NCI-H446 treated with DMSO at 0.1 percent for 48 hours (cell line): ENCODE measurements at places on chromosomes 1 and 21.
A peak's percentile ranks its signal among the peaks of the same experiment; 100 is the strongest.

DNA sequence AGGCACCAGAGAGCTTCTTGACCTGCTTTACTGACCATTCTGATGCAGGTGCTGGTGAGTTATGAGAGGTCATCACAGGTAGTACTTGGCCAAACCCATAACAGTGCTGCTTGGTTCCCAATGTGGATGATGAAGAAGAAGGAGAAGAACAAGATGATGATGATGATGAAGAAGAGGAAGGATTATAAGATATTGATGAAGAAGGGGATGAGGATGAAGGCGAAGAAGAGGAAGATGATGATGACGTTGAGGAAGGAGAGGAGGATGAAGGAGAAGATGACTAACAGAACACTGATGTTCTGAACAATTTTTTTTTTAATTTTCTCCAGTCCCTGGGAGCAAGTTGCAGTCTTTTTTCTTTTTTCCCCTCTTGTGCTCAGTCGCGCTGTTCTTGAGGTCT is 23.9 kb upstream of the SLAMF1 start:
- DNase-seq: no peak

DNA sequence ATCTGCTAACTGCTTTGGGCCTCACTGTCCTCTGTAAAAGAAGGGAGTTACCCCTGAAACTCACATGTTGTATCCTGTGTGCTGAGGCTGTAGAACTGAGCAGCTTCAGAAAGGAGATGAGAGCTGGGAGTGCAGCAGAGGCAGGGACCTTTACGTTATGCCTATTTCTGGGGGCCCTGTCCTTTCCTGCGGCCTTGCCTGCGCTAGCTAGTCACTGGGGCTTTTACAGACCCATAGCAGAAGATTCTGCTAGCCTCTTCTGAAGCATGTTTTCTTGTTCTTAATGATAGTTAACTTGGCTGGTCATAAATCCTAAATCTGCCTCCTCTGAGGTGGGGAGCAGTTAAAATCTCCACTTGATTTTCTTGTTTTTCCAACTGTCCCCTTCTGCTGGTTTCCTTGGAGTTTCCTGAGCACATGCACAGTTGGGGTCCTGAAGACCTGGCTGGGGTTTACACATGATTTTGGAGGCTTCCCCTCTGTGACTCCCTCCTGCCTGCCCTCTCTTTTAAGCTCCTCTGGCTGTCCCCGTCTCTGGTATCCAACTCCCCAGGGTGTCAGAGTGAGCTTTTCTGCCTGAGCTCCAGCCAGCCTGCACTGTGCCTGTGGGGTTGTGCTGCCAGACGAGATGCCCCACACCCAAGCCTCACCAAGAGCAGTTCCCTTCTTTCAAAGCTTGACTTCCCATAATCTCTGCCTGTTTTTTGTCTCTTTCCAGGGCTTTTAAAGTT is 76.6 kb downstream of the NOS1AP start:
- no peak for DNase-seq

- DNase-seq: no peak
These were observed 543.3 kb downstream of the KIF26B start for GRCh38 chr1:245698116-245698515.

DNA sequence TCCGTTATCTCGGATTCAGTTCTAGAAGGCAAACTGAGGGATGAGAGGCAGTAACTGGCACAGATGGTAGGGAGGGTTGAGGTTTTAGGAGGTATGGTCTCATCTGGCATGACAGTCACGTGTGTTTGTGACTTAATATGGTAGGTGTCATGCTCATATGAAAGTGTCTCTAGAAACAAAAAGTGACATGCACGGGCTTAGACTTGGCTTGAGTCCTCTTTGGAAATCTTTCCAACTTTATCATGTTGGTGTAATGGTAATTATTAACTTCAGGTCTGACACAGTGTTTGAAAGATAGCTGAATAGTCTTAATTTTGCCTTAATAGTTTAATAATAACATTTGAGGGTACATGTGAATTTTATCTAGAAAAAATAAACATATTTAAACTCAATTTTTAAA is 218.1 kb downstream of the FMN2 start:
- DNase-seq: no peak

DNA sequence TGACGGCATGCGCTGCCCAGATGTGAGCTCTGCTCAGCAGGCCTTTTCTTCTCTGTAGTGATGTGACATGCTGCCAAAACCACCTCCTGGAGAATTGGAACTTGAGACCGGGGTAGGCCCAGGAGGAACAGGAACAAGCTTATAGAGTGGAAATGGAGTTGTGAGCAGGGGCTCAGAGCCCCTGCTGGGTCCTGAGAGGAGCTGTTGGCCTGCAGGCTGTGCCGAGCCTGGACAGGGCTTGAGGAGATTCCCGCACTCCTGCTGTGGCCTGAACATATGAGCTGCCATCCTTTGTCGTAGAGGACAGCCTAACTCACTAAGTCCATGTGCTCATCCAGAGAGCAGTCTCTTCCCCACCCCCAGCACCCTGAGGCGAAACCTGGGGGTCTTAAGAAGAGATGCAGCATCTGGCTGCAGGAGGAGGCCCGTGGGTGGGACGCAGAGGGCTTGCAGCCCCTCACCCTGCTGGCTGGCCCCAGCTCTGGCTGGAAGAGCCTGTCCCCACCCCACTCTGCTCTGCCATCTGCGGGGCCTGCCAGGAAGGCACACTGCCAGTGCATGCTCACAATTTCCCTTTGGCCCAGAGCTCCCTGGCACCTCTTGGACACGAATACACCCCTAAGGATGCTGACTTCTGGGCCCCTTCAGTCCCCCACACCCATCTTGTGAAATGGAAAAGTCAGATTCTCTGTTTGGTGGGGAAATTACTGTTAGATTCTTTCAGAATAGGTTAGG is 42.5 kb downstream of the PTPRF start:
- peak; percentile 22 for DNase-seq

DNA sequence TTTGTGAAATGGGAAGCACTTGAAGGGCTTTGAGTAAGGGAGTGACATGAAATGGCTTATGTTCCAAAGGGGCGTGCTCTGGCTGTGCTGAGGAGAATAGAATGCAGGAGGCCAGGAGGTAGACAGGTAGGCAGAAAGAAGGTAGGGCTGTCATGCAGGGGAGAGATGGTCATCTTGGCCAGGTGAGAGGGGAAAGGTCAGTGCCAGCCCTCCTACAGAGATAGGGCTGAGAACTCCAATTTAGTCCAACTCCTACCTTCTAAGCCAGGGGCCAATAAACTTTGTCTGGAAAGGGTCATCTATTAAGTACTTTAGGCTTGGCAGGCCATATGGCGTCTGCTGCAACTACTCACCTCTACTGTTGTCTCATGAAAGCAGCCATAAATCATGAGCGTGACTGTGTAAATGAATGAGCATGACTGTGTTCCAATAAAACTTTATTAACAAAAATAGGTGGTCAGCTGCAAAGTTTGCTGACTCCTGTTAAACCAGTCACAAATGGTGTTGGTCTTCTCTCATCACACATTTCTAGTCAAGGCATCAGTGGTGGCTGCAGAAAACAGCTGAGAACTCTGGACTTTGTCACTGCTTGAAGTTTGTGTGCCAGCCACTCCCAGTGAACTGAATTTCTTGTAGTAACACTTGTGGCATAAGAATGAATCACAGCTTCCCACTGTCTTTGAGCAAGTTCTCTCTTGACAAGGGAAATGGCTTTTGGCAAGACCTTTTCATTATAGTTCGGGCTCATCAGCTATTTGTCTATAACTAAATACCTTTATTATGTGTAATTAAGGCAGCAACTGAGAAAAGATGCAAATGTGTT is 32.0 kb upstream of the CD2 start:
- DNase-seq: no peak

GRCh38 chr1:74861867-74862266 is 128.9 kb downstream of the TYW3 start:
- DNase-seq: no peak

GRCh38 chr21:41952568-41953248 is 1.1 kb downstream of the C2CD2 start:
- no peak for DNase-seq

DNA sequence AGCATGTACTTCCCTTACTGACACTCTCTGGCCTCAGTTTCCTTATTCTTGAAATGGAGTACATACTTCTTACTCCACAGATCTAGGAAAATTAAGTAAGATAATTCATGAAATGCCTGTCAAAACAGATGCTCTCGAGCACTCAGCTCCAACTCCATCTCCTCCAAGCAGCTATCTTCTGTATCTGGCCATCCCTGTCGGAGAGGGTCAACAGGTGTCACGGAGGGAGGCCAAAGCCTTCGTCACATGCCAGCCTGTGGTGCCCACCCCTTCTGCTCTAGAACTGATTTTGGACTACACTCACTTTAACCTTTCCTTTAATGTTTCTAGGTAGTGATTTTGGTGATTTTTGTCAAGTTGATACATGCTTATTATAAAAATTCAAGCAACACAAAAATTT is 18.8 kb upstream of the PKP1 start:
- no peak for DNase-seq

- peak; percentile 55 for DNase-seq
These were observed 320.9 kb downstream of the ASTN1 start for GRCh38 chr1:176843352-176844297.

DNA sequence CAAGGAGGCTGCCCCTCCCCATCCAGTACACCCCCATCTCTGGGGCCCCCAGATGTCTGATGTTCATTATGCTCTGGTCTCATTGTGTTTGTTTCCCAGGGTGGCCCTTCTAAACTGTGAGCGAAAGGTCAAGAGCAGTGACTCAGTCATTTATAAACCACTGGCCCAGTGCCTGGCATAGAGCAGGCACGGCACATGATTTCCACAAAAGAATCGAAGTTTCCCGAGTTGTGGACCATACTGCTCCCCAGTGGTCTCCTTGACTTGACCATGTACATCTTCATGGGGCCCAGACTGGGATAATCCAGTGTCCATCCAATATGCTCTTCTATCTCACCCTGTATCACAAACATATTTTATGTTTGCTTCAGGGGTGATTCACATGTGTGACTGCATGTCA is 153.3 kb downstream of the NR5A2 start:
- DNase-seq: no peak

GRCh38 chr1:30375156-30375555 is 348.2 kb downstream of the MATN1 start:
- DNase-seq: no peak

- no peak for DNase-seq
These were observed 97.9 kb upstream of the KIF26B start for GRCh38 chr1:245056913-245057312.

DNA sequence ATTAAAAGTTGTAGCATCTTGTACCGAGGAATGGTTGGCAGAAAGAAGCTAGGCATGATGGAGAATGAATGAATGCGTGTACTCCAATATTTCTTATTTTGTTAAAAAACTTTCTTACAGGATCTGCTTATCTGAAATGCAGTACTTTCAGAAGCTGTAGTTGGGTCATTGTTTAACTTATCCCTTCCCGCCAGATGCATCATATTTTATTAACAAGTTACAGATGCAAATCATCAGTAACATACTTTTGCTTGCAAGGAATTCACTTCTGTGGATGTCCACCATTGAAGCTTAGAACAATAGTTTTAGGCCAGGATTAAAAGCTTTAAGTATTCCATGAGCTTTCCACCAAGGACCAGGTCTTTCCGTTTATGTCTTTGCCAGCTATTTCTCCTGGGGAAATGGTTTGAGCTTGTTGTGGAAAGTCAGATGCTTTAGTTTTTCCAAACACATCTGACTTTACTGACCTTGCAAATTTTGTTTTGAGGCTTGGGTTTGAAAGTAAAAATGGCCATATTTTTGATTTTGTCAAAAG is 65.4 kb downstream of the PATJ start:
- no peak for DNase-seq

- no peak for DNase-seq
These were observed 13.5 kb upstream of the SPATA1 start for GRCh38 chr1:84492726-84493125.

- DNase-seq: no peak
These were observed 4.1 kb upstream of the REG4 start for GRCh38 chr1:119815361-119815760.

GRCh38 chr1:37958690-37959089 is 11.8 kb upstream of the INPP5B start:
- no peak for DNase-seq

GRCh38 chr1:169108863-169109560 is 2.5 kb downstream of the ATP1B1 start:
- DNase-seq: peak; percentile 20

DNA sequence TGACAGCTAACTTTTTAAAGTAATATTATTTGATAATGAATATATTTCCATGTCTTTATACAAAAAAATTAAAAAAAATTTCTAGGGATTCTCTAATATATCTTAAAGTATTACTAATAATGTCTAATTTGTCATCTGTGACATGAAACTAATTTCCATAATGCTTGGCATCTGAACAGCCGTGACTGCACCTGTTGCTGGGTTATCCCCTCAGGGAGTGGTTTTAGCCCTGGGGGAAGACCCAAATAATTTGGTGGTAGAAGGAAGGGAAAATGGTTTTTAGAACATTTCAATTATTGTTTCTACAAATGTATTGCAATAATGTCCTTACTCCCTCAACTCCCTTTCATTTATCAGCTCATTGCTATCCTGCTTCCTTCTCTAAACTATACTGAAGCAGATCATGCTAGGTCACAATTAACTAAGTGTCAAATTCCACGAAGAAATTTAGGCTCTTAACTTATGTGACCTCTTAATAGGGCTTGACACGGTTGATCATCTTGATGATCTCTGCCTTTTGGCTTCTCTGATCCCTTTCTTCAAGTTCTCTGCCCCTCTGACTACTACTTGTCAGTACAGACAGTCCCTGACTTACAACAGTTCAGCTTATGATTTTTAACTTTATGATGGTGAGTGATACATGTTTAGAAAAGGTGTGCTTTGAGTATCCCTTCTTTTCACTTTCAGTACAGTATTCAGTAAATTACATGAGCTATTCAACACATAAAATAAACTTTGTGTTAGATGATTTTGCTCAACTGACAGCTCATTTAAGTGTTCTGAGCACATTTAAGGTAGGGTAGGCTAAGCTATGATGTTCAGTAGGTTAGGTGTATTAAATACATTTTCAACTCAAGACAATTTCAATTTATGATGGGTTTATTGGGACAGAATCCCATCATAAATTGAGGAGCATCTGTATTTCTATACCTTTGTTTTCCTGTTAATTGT is 26.4 kb upstream of the DPH5 start:
- DNase-seq: no peak

- DNase-seq: no peak
These were observed 216.1 kb downstream of the DUSP10 start for GRCh38 chr1:221525749-221526148.

- no peak for DNase-seq
These were observed 25.2 kb downstream of the IL12RB2 start for GRCh38 chr1:67332653-67333529.
